ENCODE measurements at places on chromosomes 4 and X.

GRCh38 chr4:154036856-154037255, 248.0 kb upstream of the SFRP2 start:
- no peak for DNase-seq

GRCh38 chr4:156201050-156201449, 247.4 kb upstream of the CTSO start:
- DNase-seq = no peak

DNA sequence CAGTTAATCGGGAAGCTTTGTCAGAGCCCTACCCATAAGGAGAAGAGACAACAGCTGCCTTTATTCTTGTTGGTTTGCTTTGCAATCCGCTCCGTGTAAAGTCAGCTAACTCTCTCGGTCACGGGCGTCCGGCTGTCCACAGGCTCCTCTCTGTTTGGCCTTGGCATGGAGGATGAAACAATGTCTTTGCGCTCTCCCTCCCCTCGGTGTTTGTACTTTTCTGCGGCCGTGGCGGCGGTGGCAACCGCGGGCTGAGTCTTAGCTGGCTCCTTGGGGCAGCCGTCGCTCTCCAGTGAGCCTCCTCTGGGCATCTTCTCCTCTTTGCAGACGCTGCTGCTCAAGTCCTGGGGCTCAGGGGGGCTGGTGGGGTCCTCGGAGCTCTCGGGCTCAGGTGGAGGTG, 10.6 kb upstream of the IRAK1 start:
- DNase-seq = peak; percentile 86

- DNase-seq = no peak
Observed at GRCh38 chr4:121030711-121031110, 41.6 kb downstream of the NDNF start.

- DNase-seq = peak; percentile 21
Observed at GRCh38 chrX:1582686-1583437, 8.5 kb upstream of the AKAP17A start.

- DNase-seq = no peak
Observed at GRCh38 chr4:3524349-3524748, 7.9 kb downstream of the LRPAP1 start.

DNA sequence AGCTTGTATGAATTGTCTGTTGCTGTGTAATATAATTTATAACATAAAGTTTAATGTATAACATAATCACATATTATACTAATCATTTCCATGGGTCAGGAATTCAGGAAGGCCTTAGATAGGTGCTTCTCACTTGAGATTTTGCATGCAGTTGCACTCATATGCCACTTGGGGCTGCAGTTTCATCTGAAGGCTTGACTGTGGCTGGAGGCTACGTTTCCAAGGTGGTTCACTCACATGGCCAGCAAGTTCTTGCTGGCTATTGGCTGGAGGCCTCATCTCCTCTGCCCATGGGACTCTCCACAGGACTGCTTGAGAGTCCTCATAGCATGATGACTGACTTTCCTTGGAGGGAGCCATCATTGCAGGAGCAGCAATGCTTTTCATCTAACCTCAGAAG, 53.4 kb upstream of the STX18 start:
- no peak for DNase-seq

GRCh38 chr4:78149751-78150542, 92.8 kb downstream of the FRAS1 start:
- DNase-seq = no peak

GRCh38 chr4:176548571-176548970, 228.8 kb downstream of the SPCS3 start:
- no peak for DNase-seq

DNA sequence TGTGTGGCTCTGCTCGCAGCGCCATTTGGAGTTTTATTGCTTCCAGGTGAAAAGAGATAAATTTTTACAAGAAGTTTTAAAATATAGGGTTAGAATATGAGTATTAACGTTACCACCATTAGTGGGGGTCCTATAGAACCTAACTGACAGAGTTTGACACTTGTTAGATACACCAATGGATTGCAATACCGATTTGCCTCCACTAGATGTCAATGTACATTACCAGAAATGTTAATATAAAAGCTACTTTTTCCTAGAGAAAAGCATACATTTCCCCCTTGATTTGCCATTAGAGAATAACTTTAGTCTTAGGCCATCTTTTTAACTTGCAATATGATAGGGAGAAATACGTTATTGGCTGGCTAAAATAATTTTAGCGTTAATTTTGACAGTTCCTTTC, 108.4 kb downstream of the LINC00632 start:
- DNase-seq = no peak

DNA sequence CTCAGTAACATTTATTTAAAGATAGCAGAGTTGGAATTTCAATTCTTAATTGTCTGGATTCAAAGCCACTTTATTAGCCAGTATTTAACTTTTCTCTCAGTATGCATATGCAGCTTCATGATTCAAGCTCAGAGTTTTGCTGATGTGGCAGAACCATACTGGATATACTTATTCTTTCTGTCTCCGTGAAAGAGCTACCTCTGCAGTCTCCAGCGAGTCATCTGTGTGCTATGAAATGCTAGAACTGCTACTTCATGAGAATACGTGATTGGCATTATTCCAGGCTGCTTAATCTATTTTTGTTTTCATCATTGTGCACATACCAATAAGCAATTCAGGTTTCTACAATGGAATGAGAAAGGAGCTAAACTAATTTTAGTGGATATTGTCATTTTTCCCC, 743.7 kb downstream of the C4orf33 start:
- no peak for DNase-seq

- DNase-seq = no peak
Observed at GRCh38 chr4:5611750-5612149, 96.6 kb downstream of the EVC2 start.

DNA sequence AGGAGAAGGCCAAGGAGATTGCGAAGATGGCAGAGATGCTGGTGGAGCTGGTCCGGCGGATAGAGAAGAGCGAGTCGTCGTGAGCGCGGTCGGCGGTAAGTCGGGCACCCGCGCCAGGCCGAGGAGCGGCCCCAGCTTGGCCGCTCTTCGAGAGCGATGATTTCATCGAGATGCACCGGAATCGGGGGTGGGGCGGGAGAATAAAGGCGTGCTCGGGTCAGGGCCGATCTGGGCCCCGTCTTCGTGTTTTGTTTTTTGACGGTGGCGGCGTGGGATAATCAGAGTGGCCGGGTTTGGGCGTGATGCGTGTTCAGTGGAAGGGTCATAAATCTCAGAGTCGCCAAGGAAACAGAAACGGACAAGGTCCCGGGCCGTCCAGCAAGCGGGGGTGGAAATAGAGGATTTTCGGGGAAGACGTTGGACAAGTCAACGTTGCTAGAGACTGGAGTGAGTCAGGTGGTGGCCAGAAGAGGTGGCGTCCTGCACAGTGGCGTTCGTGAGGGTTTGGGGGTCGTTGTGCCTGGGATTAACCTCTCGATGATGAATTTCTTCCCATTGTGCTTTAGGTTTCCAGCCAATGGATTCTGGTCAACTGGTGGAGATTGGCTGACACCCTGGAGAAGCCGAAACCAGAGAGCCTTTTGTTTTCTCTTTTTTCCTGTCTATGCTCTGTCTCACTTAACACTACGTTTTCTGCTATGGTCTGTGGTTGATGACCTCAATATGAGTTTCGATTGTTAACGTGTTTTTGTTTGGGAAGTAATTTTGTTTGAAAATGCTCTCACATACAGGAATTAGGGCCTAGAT, 882 bp downstream of the MRFAP1 start:
- peak; percentile 41 for DNase-seq

GRCh38 chr4:143291314-143291713, 45.4 kb upstream of the GAB1 start:
- no peak for DNase-seq

DNA sequence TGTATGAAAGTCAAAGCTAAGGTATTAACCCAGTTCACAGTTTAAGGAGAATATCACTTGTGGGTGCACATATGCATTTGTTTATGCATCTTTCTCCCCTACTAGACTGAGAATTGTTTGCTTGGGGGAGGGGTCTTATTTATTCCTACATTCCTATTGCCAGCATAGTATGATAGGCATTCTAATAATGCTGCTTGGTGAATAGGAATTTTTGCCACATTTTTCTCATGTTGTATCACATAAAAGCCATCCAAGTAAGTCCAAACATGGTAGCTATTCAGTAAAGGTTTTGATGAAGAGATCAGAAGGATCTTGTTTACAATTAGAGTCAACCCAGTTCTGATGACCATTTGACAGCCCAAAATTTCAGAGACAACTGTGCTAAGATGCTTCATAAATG, 48.6 kb downstream of the ASB9 start:
- DNase-seq = no peak

DNA sequence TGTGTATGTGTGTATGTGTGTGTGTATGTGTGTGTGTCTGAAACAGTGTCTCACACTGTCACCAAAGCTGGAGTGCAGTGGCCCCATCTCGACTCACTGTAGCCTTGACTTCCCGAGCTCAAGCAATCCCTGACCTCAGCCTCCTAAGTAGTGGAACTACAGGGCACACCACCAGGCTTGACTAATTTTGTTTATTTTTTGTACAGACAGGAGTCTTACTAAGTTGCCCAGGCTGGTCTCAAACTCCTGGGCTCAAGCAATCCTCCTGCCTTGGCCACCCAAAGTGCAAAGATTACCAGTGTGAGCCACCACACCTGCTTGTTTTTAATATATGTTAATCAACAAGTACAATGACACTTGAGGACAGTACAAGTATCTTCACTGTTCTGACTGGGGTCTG, 92.4 kb downstream of the APBB2 start:
- DNase-seq = no peak

DNA sequence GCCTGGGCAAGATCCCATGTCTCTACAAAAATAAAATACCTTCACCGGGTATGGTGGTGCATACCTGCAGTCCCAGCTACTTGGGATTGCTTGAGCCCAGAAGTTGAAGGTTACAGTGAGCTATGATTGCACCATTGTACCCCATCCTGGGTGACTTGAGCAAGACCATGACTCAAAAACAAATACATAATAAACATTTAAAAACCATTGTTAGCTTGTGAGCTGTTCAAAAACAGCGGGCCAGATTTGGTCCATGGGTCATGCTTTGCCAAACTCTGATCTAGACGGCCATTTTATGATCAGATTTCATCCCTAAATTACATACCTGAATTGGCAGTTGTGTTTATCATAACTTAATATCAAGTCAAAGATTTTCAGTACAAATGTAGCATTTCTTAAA, 76.0 kb upstream of the GPM6B start:
- no peak for DNase-seq

- DNase-seq = peak; percentile 29
Observed at GRCh38 chr4:81498551-81499099, 26.9 kb upstream of the RASGEF1B start.

- no peak for DNase-seq
Observed at GRCh38 chr4:10421344-10422055, 35.7 kb downstream of the ZNF518B start.

- DNase-seq = no peak
Observed at GRCh38 chr4:23560748-23561147, 329.1 kb downstream of the PPARGC1A start.

GRCh38 chr4:122764821-122765215, 32.3 kb downstream of the BBS12 start:
- DNase-seq = no peak

DNA sequence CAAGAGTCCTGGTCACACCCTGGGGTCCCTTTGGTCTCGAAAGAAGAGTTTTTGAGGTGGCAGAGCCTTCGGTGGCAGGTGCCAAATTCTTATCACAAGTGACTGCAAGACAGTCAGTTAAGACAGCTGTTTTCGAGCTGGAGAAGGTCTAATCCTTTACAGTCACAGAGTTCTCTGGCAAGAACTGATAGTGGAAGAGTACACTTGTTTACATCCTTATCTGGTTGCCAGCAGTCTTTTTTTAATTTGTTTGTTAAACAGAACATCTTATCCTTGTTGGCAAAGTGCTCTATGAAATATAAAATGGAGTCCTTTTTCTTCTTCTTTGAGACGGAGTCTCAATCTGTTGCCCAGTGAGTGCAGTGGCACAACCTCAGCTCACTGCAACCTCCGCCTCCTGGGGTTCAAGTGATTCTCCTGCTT, 50.4 kb upstream of the ELOVL6 start:
- no peak for DNase-seq

DNA sequence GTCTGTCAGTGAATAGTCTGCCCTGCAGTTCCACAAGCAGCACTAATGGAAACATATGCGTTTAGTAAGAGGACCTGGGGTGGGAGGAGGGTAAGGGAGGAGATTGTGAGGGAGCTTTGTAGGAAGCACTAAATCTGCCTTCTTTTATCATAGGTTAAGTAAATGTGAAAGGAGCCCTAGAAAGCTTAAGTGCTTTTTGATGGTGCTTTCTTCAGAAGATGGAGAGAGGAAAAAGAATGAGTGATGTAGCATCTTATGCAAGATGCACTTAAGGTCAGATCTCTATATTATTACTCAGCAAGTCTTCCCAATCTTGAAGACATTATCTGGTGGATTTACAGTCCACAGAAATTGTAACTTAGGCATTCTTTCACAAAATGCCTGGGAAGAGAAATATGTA, 322.7 kb downstream of the PDHA2 start:
- no peak for DNase-seq

DNA sequence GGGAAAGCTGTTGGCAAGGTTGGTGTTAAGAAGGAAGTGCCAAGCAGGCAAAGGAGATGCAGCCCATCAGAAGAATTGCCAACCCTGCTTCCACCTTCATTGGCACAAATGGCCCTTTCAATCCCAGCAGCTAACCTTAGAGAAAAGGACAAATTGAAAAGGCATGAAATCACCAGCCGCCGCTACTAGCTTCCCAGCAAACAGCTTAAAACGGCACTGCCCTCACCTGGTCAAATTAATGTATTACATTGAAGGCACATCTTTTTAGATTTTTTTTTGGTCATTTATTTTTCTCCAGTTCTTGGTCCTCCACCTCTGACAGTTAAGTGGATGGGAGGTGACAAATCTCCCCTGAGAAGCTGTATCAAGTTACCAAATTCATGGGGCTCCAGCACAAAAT, 51.0 kb upstream of the NHSL2 start:
- DNase-seq = peak; percentile 7

GRCh38 chrX:101347859-101348451, 587 bp downstream of the TIMM8A start:
- no peak for DNase-seq

- DNase-seq = no peak
Observed at GRCh38 chrX:79524642-79525041, 157.5 kb upstream of the ITM2A start.

- no peak for DNase-seq
Observed at GRCh38 chr4:187396106-187396505, 599.5 kb upstream of the ZFP42 start.

GRCh38 chr4:153074936-153075630, 129.2 kb upstream of the TRIM2 start:
- peak; percentile 99 for DNase-seq

- DNase-seq = peak; percentile 42
Observed at GRCh38 chrX:1249101-1249887, 19.3 kb upstream of the CSF2RA start.

DNA sequence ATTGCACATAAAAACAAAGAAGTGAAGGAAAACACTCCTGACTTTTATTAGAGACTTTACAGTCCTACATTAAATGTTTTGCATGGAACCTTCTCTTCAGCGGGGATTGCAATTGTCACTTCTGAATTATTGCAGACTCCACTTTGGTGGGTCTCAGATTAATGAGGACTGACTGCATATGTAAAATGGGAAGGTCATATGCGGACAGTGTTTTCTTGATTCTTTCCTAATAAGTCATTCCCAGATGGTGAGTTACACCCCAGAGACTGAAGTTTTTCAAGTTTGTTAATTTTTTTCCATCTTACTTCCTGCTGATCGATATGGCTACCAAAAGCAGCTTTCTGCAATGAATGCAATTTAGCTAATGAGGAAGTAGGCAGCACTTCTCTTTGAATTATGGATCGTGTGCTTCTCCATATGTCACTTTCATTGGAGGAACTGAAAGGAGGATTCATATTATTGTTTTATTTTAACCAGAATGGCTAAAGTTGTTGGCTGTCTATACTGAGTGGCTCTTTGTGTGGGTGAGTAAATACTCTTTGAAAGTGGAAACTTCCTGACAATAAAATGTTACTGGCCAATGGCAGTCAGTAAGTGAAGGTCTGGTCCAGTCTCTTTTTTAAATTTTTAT, 119.3 kb upstream of the CLNK start:
- no peak for DNase-seq

Data from foreskin melanocyte (primary cell).